ENCODE measurements at places on chromosomes 13 and 19.

- no peak for DNase-seq
Observed at GRCh38 chr19:56314018-56314380, 640 bp downstream of the ZSCAN5A start.

- no peak for DNase-seq
Observed at GRCh38 chr13:111262281-111262680, 58.2 kb upstream of the TEX29 start.

GRCh38 chr13:73062468-73062867, 3.7 kb downstream of the KLF5 start:
- no peak for DNase-seq

DNA sequence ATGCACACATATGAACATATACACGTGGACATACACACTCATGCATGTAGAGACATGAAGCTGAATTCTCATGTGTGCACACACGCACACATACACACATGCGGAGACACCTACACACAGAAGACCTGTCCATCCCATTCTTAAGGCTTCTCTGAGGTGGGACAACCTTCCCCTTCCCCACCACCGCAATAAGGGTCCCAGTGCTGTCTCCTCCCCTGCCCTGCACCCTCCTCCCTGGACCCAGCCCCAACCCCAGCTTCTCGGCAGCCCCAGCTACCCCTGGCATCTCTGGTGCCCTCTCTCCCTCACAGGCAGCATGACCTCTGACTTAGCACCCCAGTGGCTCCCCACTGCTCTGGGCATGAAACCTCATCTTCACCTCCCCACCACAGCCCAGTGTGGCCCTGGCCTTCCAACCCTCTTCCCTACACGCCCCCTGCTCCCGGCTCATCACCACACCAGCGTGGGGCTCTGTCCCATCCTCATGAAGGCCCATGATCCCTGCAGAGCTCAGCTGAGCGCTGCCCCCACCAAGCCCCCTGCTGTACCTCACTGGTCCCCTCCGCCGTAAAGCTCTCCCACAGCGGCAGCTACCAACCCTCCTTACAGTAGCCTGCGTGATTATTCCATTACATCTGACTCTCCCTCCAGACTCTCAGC, 204.1 kb upstream of the ZNF536 start:
- DNase-seq, result no peak

DNA sequence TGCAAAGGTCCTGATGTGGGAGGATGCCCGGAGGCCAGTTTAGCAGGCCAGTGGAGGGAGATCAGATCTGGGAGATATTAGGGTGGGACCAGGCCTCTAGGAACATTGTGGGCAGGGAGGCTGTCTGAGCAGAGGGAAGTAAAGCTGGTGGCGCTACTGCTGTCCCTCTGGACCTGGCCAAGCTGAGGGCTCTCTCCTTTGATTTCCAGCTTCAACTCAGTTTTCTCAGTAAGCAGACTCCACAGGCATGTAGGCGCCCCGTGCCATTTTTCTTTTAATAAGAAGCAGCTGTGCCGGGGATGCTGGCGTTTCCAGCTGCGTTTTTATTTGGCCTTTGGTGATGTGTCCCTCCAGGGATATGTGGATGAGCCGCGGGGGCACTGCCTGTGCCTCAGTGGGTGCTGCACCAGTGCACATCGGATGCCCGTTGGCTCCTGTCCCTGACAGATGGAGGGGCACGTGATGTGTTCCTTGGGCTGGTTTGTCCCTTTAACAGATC, 6.7 kb downstream of the DNM2 start:
- DNase-seq, result no peak

DNA sequence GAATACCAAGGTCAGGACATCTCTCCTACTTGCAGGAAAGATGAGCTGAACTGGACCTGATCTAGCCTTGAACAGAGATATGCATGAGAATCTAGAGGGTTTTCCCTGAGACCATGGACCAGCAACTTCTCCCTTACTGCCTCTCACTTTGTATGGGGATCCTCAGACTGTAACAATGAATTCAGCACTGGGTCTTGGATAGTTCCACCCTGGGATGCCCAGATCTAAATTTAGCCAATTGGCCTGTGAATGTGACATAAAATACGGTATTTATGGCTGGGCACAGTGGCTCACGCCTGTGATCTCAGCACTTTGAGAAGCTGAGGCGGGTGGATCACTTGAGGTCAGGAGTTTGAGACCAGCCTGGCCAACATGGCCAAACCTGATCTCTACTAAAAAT, 15.3 kb upstream of the LILRA2 start:
- no peak for DNase-seq

DNA sequence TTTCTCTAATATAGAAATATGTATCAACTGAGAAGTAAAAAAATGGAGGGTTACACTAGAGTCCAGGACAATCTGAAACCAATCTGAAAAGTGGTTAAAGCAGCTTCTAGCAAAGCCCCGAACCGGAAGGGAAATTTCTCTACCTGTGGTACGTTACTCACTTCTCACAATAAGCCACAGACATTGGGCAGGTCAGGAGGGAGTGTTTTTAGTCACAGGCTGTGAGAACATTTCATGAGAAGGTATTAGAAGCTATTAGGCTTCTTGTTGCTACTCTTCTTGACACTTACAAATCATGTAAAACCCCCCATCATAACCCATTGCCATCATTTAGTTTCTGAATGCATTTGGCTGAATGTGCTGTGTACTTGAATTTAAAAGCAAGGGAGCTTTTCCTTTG, 120.9 kb downstream of the NUFIP1 start:
- DNase-seq, result no peak

DNA sequence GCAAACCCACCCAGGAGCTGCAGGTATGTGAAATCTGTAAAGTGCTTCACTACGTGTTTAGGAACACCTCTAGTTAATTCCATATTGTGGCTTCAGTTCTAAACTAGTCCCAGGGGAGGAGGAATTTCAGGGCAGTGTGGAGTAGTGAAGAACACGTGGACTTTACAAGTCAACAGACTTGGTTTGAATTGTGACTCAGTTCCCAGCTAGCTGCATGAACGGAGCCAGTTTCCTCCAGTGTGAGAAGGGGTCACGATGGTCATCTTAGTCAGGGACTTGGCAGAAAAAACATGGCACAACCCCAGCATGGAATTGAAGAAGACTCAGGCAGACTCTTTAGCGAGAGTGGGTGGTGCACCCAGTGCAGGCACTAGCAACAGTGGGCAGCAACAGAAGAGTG, 175.7 kb upstream of the UBL3 start:
- DNase-seq, result no peak

GRCh38 chr19:29016926-29017760, 195.8 kb downstream of the UQCRFS1 start:
- no peak for DNase-seq

DNA sequence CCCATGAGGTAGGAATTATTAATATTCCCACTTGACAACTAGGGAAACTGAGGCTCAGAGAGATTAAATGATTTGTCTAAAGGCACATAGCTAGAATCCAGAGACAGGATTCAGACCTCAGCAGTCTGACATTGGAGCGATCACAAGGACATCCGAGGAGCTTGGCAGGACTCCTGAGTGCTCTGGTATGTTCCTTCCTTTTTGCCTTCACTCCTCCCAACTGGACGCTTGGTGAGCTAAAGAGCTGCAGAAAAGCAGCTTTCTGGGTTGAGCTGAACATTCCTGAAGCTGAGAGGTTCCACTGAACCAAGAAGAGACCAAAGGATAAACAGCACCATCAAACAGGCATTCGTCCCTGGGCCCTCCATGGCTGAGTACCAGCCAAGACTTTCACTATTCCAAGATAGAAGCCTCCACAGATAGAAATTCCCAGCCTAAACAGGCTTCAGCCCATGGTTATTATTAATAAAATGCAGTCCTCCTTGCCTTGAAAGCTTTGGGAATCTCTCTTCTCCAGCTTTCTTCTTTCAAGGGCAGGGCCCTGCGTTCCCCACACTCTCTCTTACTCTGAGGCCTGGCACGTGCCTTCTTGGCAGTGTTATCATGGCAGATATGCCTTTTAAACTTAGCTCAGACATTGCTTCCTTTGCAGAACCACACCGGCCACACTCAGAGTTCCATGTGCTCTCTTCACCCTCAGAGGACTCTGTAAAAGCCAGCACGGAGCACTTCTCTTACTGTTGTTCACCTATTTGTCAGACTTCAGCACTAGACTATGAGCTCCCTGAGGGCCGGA, 97.1 kb downstream of the CYSLTR2 start:
- no peak for DNase-seq

GRCh38 chr13:109734002-109734785, 52.2 kb downstream of the IRS2 start:
- no peak for DNase-seq

DNA sequence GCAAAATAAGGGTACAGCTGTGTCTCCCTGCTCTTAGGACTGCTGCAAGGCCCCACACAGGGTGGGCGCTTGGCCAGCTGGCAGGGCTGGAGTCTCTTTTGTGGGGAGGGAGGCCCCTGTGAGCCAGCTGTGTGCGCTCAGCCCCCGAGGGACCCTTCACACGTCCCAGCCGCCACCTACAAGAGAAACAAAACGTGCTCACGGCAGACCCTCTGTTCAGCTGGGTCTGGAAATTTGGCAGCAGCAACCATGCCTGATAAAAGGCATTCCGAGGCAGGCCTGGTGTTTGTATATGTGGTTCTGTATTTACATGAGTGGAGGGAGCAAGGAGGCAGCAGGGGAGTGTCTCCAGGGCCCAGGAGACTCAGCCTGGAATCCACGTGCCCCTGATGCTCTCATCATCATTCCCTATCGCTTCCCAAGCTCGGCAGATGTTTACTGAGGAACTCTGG, 49.7 kb downstream of the CRTC1 start:
- no peak for DNase-seq

- DNase-seq, result no peak
Observed at GRCh38 chr13:87172166-87172835, 498.9 kb upstream of the SLITRK5 start.

- DNase-seq, result no peak
Observed at GRCh38 chr13:29105779-29106178, 285.6 kb downstream of the MTUS2 start.

- no peak for DNase-seq
Observed at GRCh38 chr13:28494778-28495537, at the start of gene FLT1. Gene FLT1 (minus strand): TSS chr13:28495128. CDS start chr13:28494843, 285 bp downstream.

- no peak for DNase-seq
Observed at GRCh38 chr19:31840371-31840770, 491.1 kb upstream of the TSHZ3 start.

- DNase-seq, result no peak
Observed at GRCh38 chr13:51091839-51092238, 19.2 kb downstream of the C13orf42 start.

DNA sequence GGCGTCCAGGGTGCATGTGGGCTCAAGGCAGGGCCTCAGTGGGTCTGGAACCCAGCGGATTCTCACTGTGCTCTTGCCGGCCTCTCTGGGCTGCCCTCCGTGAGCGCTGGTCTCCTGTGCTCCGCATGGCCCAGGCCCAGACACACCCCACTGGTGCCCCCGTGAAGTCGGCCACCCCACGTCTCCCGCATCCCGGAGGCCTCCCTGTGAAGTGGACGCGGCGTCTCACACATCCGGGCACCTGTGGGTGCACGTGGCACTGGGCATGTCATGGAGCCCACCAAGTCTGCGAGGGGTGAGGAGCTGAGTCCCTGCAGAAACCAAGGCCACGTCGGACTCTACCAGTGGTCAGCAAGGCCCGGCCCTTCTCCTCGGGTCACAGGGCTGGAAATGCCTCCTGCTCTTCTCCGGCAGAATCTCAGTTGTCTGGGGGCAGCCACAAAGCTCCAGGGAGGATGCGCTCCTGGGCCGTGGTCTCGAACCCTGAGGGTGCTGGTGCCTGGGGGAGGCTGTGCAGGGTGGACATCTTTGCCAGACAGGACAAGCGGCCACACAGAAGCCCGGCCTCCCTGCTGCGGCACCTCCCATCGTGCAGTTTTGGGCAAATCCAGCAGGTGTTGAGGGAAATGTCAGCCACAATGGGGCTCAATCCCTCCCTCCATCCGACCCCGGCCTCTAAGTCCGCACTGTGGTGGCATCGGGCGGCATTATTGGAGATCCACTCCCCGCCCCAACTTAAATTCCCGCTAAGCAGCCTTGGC, 2.2 kb downstream of the C13orf46 start:
- DNase-seq, result no peak

GRCh38 chr13:39515224-39515714, 87.7 kb downstream of the LHFPL6 start:
- no peak for DNase-seq

GRCh38 chr13:103487841-103488240, 421.6 kb upstream of the SLC10A2 start:
- DNase-seq, result no peak

DNA sequence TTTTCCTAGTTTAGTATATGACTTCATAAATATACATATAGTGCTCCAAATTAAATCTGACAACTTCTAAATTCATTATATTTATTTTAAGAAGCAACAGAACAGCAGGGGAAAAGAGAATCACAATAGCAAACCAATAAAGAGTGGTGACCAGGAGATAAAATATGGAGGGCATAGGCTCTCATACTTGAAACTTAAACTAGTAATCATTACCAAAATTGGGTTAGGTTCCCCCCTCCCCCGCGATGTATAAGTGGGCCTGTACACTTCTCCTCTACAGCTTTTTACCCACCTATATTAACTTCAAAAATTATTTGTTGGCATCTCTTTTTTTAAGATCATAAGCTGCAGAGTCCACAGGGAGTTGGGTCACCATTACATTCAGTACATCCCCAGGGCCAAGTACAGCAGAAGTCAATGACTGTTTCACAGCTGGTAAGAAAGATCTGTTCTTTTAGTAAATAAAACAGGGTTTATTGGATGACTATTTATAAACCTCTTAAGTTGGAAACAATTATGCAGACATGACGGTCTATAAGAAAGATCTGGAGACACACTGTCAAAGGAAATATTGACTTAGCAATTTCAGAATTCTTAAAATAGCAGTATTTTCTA, 29.4 kb downstream of the KLF12 start:
- DNase-seq, result no peak

DNA sequence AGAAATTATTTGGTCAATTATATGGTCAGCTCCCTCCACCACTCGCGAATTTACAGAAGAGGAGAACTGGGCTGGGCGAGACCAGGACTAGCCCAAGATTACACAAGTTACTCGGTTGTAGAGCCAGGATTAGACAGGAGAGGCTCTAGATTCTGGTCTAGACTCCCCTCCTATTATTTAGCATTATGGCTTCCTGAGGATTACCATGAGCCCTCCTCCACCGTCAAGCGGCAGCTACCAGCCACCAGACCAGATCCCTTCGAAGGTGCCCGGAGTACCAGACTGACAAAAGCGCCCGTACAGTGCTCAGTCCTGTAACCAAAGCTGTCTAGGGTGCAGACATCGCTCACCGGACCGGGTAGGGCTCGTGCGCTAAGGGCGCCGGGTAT, 497 bp upstream of the MLNR start:
- DNase-seq, result no peak
